ENCODE measurements at places on chromosomes 4 and X.

GRCh38 chr4:86980230-86980629 lies 45.4 kb downstream of the AFF1 start:
- DNase-seq = no peak

DNA sequence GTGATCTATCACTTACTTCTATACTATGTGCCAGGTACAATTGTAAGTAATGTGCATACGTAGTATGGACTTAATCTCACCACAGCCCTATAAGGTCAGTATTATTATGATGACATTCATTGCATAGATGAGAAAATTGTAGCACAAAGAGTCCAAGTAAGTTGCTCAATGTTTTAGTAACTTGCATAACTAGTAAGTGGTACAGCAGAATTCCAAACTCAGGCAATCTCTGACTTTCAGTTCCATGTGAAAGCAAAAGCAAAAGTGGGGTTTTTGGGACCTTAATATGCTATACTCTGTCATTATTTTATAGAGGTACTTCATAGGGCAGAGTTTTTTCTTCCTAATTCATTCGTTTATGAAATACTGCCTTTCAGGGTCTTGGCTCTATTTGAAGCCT lies 188.8 kb upstream of the VEGFC start:
- DNase-seq = no peak

DNA sequence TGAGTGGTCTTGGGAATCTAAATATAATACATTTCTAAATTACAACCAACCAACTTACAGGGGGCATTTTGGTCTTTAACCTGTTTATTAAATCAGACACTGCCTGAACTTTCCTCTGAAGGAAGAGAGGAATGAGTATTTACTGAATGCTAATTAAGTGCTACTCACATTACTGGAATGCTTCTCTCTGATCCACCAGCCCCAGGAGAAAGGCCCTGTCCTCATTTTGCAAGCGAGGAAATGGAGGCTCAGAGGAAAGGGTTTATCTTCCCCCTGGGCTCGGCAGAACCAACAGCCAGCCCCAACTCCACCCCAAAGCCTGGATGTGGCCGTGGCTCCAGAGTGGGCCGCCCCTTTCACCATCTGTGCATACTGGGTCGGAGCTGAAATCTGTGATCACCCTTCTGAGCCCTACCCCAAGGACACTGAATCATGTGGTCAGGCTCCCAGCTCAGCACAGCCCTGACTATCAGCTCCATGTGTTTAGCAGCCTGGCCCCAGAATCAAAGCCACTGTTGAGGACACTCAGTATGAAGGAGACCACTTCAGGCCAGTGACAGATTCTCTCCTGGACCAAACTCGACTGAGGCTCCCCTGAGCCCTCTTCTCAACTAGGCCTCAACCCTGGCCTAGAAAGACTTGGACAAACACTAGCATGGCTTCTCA lies 56.7 kb upstream of the ENPP6 start:
- DNase-seq = no peak

DNA sequence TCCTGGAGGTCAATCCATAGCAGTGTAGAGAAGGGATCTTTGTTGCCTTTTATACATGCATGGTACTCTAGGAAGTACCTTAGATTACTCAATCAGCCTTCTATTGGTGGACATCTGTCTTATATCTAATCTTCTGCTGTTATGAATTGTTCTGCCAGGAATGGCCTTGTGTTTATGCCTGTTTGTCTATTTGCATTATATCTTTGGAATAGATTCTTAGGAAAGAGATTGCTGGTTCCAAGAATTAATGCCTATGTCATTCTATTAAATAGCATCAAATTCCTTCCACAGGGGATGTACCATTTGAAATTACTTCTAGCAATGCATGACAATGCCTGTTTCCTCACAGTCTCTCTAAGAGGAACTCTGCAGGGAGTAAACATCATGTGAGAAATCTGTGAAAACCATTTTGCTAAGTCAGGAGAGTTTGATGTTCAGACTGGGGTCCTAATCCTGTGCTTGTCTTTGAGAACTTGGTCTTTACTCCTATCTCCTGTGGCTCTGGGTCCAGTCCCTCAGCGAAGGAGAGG lies 42.5 kb downstream of the BEX3 start:
- DNase-seq = no peak

- DNase-seq = no peak
These were observed 107.5 kb downstream of the STK32B start for GRCh38 chr4:5158825-5159224.

DNA sequence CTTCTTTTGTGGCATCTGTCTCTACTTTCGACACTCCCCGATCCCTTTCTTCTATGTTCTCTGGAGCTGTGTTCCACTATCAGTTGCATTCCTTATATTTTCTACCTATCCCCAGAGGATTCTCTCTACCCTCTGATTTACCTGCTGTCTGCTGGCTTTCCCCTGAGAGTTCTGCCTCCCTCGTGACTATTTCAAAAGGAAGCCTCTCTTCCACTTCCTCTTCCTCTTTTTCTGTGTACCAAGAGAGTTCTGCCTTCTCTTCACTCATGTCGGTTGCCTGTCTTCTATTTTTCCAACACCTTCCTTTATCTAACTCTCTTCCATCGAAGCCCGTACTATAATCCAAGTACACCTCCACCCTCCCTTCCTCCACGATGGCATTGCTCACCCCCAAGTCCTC lies 631.7 kb downstream of the SMARCA1 start:
- no peak for DNase-seq

DNA sequence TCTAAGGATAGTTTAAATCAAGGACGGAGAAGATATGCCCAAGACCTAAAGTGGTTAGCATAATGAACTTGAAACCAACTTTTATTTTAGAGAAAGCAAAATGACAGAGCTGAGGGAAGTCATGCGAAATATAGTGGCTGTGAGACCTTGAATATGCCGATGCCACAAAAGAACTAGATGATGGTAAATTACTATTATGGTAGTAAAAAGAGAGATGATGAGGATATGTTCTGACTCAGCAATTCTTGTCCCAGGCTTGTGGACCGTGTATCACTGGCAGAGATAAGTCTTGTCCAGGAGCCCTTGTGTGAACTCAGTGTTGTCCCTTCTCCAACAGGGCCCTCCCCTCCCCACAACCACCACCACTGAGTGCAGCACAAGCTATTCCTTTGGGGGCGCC lies 1605.6 kb upstream of the TENM3 start:
- no peak for DNase-seq

DNA sequence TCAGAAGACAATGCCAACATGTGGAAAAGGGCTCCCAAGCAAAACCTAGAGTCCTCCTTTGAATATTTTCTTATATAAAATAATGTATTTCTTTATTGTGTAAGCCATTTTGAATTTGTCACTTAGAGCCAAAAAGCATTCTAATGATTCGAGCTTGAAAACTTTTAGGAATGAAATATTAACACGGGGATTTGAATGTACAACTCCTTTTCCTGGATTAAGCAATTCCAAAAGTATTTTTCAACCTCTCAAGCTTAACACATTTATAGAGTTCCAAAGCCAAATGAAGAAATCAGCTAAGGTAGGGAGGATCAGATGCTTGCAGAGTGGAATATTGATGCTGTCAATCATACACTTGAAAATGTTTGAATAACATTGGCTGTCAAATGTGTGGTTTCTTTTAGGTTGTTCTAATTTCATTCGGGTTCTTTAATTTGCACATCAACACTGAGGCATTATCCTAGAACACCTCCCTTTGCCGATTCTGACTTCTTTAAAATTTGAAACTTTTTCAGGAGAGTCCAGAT lies 67.2 kb upstream of the ETNPPL start:
- no peak for DNase-seq

DNA sequence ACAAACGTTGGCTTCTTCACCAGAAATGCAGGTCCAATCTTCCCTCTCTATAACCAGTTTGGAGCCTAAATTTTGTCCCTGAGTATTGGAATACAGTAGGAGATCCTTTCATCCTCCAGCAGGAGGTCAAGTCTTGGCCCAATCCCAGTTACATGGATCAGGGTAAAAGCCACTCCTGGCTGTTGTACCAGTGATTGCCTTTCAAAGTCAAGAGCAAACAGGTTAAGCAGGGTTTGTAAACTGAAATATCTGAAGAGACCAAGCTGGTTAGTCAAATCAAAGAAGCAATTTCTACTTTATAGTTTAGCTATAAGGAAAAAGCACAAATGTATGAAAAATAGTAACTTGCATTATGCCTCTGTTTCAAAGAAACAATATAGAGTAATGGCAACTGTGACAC lies 329.4 kb downstream of the NAF1 start:
- no peak for DNase-seq

- DNase-seq = peak; percentile 19
These were observed at the start of gene WDR45 for GRCh38 chrX:49079489-49080428. TSS of gene WDR45 (minus strand) at chrX:49079887. CDS start at chrX:49078095, 1,792 bp downstream.

- DNase-seq = no peak
These were observed 3.8 kb downstream of the NKX6-1 start for GRCh38 chr4:84495118-84495793.

DNA sequence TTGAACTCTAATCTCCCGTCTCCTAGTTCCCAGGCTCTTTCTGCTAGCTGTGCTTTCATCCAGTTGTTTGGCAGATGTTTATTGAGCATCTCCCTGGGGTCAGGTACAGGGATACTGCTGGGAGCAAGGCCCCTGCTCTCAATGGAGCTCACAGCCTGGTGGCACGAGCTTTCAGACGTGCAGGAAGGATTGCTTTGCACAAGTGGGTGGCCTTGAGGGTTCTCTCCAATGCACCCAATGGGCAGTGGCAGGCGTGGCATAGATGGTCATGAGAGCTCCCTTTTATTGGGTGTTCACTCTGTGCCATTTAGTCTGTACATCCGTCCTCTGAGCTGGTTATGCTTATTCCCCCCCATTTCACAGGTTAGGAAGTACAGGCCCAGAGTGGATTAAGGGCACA lies 235.2 kb downstream of the EVC2 start:
- DNase-seq = no peak

DNA sequence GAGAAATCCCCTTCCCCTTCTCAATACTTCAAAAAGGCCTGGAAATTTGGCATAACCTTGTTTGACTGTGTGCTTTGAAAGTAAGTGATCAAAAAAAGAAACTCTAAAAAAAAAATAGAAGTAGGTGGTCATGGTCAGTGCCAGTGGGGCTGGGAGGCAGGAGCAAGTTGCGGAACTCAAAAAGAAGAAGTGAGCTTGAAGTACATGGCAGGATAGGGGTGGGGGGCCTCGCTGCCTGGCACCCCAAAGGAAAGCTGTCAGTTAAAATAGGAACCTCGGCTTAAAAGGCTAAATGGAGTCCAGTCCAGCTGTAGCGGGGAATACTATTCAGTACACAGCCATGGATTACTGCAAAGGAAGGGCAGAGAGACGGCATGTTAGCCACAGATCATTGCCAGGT lies 12.2 kb upstream of the NKRF start:
- DNase-seq = no peak

- no peak for DNase-seq
These were observed 378.3 kb downstream of the GBA3 start for GRCh38 chr4:23070848-23071570.

DNA sequence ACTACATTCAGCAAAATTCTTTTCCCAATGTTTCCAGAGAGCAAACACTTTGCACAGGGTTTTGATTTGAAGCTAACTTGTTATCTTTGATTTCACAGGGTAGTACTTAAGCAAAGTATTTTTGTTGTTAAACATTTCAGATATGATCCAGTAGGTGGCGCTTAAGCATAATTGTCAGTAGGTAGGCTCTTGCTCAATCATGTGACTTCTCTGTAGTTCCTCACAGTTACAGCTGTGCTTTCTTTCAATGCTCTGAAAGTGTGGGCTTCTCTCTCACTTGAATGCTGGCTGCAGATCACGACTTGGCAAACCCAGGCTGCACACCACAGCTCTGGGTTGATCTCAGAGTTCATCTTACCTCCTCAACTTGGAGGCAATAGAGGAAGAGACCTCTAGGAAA lies 1016.5 kb downstream of the SH3BGRL start:
- no peak for DNase-seq

- DNase-seq = peak; percentile 67
These were observed 17.8 kb downstream of the ANXA3 start for GRCh38 chr4:78569306-78569821.

- DNase-seq = no peak
These were observed 56.5 kb upstream of the C4orf50 start for GRCh38 chr4:6074758-6075157.

DNA sequence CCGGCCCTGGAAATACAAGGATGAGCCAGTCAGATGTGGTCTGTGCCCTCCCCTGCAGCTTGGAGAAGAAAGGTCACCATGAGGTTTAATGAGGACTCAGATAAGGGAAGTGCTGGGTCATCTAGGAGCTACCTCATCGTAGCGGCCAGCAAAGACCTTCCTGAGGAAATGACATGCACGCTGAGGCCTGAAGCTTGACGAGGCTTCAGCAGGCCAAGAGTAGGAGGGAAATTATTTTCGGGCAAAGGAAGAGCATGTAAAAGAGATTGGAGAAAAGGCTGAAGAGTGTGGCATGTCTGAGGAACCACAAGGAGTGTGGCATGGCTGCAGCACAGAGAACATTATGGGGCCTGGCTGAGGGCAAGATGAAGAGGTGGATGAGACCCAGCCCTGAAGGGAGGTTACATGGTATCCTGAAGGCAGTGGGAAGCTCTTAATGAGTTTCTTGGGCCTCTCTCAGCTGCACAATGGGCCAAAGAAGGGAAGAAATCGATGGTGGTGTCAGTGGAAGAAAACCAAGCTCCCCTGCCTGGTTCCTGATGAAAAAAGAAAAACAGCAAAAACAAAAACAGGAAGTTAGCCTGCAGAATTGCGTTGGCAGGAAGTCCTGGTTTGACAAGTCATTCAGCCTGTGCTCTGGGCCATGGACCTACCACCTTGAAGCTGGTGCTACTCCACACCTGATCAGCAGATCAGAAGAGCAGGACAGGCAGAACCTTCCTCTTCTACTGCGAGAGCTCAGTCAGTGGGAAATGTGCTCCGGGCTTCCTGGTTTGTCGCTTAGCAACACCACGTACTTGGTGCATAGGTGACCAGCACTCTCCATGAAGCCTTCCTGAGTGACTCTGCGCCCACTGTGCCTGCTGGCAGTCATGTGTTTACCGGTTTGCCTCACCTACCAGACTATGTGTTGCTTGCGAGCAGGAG lies 134.5 kb upstream of the KLF3 start:
- no peak for DNase-seq

All from astrocyte of the cerebellum (primary cell).